Activated CD8-positive, alpha-beta memory T cell treated with anti-CD3 and anti-CD28 coated beads for 48 hours (primary cell): ENCODE measurements at places on chromosomes 1 and 21.

- no peak for DNase-seq
Measured at GRCh38 chr1:106526650-106527049, 529.8 kb upstream of the PRMT6 start.

DNA sequence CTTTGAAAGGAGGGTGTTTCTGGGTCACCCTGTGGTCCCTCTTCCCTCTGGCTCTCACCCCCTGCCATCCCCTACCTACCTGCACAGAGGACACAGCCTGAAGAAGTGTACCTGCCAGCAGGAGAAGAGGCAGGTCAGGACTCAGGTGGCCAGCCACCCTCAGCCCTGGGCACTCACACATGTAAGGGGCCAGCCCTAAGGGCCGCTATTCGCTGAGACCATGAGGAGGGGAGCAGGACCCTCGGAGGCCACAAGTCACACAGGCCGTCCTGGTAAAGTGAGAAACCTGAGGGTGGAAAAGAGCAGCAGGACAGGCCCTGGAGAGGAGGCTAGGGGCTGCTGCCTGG lies 1.2 kb downstream of the ZNF692 start:
- DNase-seq = no peak

DNA sequence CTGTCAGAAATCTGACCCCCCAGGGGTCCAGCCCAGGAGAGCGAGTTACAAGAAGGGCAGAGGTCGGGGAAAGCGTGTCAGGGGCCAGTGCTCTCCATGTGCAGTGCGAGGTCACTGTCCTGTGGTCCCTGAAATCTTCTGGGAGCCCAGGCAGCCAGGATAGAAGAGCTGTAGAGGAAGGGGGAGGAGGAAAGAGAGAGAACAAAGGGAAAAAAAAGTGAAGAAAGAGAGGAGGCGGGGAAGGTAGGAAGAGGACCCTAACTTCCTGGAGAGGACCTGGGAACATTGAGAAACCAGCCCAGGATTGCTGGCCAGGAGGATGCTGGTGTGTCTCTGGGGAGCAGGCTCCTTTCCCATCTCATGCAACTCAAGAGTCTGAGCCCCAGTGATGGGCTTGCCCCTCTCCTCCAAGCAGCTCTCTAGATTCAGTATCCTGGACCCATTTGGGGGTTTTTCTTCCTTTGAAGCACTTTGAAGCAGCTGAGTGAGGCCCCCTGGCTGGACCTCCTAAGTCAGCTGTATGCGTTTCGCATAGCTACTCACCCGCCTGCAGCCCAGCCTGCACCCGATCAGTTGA lies 6.8 kb upstream of the INAVA start:
- no peak for DNase-seq

GRCh38 chr1:61482170-61482734 lies 242.7 kb downstream of the TM2D1 start:
- DNase-seq = no peak

GRCh38 chr1:55420026-55420425 lies 204.9 kb upstream of the USP24 start:
- no peak for DNase-seq

DNA sequence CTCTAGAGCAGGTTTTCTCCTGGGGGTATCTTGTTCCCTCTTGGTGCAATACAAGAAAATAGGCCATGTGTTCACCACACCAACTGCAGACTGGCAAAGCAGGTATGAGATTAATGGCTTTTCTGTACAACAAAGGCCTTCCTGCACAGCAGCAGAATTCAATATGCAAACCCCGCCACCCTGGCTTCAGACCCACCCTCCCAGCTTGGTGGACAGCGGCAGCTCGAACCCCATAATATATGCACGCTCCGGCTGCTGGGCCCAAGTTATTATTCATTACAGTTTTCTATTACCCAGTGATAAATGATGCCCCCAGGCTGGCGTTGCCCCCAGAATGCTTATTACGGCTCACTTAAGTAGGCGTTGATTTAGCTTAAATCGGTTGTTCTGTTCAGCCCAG lies 144.2 kb downstream of the RRAGC start:
- no peak for DNase-seq

DNA sequence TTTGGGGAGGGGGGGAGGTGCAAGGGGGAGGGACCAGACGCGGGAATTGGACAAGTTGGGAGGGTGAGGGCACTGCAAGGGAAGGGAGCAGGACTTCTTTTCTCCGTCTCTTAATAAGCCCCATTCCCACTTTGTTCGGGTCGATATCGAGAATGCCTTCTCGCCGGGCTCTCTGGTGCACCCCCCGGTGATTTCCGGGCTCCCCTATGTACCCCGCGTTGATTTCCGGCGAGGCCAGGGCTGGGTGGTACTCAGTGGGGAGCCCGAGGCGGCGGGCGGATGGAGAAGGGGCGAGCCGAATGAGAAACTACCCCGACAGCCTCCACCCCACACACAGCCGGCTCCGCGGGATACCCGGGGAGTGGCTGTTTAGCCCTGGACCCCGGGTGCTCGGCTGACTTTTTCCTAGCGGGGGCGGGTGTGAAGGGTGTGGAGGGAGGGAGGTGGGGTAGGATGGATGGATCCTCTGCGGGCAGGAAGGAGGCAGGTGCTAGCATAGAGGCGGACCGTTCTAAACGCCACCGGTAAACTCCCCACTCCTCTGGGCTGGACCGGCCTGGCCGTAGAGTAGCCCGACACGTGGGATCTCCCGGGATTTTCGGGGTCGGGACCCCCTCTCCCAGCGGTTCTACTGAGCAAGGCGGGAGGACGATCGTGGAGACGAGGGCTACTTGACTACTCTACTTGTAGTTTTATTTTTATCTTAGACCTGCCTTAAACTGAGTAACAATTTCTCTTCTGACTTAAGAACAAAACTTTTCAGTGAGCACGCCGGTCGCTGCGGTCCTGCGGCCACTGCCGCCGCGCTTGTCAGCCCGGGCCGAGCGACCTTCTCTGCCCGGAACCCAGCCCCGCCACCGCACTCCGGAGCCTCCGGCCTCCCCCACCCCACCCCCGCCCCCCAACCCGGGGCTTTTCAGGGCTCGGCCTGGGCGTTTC lies 1.0 kb downstream of the RNF220 start:
- no peak for DNase-seq

DNA sequence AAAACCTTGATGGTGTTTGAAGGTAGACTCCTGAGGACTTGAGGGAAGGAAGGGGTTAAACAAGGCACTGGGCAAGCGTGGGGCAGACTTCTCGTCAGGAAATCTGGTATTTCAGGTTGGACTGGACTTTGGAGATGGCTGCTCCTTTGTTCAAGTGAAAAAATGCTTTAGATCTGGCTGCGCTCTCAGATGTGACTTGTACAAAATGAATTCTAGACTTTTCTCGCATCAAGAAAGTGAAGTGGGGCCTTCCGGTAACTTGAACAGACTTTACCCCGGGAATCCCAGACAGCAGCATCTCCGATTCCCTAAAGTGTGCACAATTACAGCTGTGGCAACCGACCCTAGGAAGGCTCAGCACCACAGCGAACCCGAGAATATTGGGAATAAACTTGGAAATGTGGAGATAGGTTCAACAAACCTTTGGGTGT lies 44.3 kb upstream of the ERRFI1 start:
- DNase-seq = no peak

DNA sequence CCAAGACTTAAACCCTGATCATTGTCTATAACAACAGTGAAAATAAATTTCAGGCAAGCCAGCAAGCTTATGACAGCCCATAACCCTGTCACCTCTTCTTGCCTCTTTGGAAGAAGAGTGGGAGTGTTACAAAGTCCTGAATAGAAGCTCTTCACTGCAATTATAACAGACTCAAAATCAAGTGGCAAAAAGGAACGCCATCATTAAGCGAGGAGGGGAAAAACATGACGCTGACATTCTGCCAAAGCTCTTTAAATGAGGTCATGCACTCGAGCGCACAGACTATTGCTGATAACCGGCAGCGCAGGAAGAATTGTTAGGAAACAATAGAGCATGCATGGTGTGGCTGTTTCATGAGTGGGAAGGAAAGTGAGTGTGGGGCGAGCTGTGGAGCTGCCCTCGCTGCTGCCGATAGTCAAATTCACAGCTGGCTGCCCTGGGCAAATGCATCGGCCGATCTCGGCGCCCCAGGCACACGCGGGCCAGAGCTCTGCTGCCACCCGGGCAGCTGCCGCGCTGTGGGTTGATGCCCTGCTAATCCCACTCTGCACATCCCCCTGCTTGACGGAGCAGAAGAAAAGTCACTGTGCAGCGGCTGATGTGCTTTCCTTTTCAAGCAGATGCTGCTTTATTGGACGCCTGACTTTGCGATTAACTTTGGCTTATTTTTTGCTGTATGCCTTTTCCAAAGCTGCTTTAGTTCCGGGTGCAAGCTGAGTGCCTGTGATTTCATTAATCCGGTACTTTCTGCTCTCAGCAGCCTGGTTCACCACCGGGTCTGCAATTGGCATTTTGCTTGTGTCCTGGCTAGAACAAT lies 102.4 kb upstream of the ST6GALNAC5 start:
- no peak for DNase-seq

DNA sequence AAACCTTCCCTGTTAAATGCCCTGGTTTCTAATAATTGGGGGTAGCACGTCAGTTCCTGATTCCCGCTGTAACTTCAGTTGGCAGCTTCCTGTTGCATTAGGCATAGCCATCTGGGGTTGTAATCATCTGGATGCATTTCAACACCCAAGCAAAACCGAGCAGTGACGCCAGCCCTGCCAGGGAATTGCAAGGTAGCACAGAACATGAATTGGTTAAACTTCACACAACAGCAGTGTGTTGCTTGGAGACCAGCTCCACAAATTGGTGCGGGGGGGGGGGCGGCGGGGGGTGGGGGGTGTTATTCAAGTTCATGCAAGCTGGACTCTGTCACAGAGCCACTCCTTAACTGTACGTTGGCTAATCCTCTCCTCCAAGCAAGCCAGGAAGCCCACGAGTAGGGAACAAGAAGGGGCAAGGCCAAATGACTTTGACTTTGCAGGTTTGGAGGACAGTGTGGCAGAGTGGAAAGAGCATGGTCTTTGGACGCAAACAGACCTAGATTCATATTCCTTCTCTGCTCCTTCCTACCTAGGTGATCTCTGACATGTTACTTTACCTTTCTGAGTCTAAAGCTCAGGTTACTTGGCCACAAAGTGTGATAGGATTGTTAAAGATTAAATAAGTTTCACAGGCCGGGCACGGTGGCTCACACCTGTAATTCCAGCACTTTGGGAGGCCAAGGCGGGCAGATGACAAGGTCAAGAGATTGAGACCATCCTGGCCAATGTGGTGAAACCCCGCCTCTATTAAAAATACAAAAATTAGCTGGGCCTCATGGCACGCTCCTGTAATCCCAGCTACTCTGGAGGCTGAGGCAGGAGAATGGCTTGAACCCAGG lies 4.7 kb downstream of the LAX1 start:
- DNase-seq = no peak

DNA sequence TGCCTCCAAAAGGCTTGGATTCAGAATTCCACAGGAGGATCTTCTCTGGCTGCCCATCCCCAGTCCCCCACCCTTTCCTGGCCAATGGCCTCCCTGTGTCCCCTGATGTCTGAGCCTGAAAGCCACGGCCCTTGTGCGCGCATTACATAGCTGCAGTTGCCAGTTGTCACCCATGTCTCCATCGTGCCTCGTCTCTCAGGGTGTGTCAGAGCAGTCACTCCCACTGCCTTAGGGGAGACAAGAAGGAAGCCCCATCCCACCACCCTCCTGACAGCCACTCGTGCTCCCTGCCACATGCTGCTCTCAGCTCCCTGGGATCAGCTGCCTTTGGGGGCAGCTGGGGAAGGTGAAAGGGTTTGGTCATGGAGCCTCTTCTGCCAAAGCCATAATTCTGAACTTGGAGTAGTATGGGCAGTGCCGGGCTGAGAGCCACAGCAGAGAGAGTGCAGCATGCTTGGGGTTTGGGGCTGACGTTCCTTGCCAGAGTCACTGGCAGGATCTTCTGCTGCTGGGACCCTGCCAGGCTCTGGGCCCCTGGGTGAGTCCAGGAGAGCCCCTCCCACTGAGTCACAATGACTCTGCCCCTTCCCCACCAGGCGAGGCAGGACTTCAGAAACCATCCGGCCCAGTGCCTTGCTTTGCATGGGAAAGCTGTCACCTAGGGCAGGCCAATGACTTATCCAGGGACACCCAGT lies 285.9 kb upstream of the VAMP3 start:
- DNase-seq = no peak

DNA sequence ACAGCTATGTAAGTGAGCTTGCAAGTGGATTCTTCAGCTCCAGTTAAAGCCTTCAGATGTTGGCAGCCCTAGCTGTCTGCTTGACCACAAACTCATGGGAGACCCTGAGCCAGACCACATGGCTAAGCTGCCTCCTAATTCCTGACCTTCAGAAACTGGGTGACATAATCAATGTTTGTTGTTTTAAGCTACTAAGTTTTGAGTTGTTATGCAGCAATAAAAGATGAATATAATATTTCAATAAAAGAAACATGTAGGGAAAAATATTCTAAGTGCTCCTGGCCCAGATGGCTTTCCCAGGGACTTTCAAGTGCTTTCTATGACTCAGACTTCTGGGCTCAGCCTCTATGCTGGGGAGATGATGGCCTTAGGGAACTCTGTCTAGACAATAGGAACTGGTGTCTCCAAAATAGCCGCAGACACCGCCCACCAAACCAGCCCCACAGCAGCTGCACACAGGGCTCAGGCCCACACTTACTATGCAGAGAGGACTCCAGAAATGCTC lies 20.3 kb upstream of the AZIN2 start:
- no peak for DNase-seq

DNA sequence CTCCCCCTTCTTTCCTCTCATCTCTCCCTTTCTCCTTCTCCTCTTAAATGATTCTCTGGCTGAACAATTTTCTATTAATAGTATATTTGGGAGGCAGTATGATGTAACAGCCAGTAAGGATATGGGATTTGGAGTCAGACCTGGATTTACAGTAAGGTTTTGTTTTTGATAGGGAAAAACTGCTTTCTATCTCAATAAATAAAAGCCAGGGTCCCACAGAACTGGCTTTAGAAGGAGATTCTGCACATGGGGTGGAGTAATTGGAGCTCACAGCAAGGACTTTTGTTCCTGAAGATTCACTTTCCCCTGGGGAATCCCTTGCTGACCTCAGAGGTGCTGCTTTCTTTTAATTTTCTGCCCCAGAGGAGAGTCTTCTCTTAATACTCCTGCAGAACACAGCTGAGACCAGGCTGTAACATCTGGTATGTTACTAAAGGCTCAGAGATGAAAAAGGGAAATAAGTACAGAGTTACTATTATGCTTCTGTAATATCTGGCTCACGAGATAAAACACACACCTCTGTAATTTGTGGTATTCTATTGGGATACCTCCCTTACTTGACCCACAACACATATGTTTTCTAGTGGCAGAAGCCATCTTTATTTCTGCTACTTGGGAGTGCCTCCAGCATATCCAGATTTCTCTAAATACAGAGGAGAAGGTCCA lies 13.4 kb downstream of the EPB41 start:
- no peak for DNase-seq

- DNase-seq = peak; percentile 73
Measured at GRCh38 chr1:21963477-21964217, 13.2 kb upstream of the CELA3B start.

DNA sequence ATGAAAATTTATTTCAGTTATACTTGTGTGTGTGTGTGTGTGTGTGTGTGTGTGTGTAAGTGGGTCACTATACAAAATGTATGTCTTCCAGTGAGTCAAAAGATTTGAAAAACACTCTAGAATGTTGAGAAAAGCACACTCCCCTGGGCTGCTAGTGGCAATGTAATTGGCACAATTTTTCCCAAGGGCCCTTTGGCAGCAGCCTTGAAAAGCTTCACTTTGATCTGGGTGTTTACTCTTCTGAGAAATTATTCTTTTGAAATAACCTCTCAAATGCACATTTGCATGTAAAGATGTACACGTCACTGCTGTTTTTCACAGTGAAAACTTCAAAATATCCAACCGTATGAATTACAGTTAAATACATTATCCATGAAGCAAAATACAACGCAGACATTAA lies 22.1 kb upstream of the SLC44A3 start:
- no peak for DNase-seq

GRCh38 chr1:61569303-61569621 lies 155.7 kb downstream of the TM2D1 start:
- no peak for DNase-seq

GRCh38 chr1:43199093-43199726 lies 27.1 kb downstream of the CFAP57 start:
- no peak for DNase-seq
